Stimulated activated CD8-positive, alpha-beta memory T cell treated with anti-CD3 and anti-CD28 coated beads, Interleukin-4, amount 100 ng/mL, for 1 hour (primary cell): ENCODE measurements at places on chromosomes 2 and 18.

GRCh38 chr2:129748250-129748649, 231.2 kb upstream of the RAB6C start:
- no peak for DNase-seq

GRCh38 chr2:167492486-167492885, 604.2 kb downstream of the XIRP2 start:
- DNase-seq = no peak

- no peak for DNase-seq
These were observed 62.9 kb downstream of the RPL31 start for GRCh38 chr2:101064868-101065549.

DNA sequence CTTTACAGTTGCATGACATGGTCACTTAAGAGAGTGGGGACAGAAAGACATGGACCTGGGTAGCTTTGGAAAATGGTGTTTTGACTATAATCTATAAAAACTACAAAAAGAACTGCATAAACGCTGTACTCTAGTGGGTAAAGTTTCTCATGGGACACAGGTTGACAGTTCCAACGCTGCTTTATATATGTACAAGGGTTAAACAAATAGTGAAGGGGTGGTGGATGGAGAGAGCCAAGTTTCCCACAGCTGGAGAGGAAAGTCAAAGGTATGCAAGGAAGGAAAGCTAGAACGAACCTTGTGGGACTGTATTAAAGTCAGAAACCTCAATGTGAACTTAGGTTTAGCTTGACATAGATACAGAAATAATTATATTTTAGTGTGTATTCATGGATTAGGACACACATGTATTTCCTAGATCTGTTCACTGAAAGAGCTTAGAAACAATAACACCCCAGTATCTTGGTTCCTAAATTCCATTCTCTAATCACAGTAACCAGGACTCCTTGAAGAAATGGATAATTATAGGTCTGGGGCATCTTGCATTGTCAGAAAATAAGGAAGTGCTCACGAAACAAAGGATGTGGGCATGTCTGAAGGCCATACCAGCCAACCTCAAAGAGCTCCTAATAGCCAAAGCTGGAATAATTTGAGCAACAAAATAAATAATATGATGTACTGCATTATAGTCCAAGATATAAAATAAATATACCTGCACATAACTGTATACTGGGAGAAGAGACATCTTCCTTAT, 28.8 kb downstream of the TANC1 start:
- DNase-seq = no peak

DNA sequence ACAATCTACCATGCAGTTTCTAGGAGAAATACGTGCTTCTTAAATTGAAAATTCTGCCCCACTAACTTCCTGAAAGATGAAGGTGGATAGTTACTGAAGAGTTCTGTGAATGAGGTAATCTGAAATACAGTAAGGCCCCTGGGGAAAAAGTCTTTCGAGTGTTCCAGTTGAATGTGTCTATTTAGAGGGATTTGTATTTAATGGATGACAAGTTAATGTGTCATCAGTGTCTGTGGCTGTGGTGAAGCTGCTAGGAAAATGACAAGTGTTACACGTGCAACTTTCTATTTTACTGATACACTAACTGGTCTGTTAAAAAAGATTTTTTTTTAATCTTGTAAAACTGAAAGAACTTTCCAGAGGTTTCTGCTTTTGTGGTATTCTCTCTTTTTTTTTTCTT, 384.6 kb downstream of the STK39 start:
- DNase-seq = no peak

GRCh38 chr18:45782662-45783061, 42.8 kb upstream of the SIGLEC15 start:
- DNase-seq = no peak

GRCh38 chr2:191976436-191976835, 129.5 kb upstream of the CAVIN2 start:
- no peak for DNase-seq
